ENCODE measurements at places on chromosomes 7 and 10. TPM values are rescaled to one million over a fixed set of nuclear protein-coding genes. Genes with fewer than 3 reads are reported as not detected.

DNA sequence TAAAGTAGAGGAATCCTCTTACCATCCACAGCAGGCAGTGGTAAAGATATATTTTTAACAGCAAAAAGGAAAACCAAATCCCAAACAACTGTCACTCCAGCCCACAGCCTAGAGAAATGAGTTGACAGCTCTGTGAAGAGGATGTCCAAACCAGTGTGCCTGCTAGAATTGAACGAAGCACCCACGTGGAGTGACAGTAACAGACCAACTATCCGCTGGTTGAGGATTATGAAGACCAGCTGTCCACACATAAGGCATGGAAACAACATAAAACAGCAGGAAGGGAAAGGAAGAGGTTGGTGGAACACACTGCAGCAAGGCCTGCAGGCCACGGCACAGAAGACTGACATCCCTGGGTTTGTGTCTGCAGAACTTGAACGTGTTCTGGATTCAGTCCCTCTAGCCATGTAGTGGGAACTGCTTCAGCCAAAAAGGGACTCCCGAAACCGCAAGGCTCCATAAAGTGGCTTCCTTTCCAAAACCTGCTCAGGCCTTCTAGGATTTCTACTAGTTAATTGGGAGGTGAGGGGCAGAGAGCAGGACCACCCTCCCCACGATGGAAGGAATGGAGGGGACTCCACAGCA is 324.4 kb downstream of the BICC1 start:
- H3K4me1 ChIP-seq = no peaks in the 10 kb centered on the region
- H3K27me3 ChIP-seq = no peaks in the 10 kb centered on the region
- H3K27ac ChIP-seq = no peak overlapping the region
- DNase-seq = no peak

DNA sequence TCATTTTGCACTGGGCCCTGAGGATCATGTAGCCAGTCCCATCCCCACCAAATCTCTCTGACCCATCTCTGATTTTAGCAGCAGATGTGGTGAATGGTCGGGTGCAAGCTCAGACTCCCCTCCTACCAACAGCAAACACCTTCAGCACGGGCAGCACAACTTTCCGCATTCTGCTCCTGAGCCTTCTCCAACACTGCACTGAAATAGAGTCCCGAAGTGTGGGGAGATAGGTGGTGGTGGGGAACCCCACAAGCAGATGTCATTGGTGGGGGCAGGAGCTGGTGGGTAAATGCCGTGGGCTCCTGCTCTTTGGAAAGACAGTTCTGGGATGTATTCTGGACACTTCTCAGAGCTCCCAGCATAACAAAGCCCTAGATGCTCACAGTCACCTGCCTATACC is 9.6 kb upstream of the CTBP2 start:
- H3K36me3 ChIP-seq = no peaks in the 10 kb centered on the region
- DNase-seq = no peak
- H3K4me3 ChIP-seq = no peak overlapping the region
- H3K4me1 ChIP-seq = no peaks in the 10 kb centered on the region

- no peak overlapping the region for H3K4me3 ChIP-seq
- DNase-seq = no peak
- H3K36me3 ChIP-seq = no peaks in the 10 kb centered on the region
- H3K4me1 ChIP-seq = no peaks in the 10 kb centered on the region
- H3K27me3 ChIP-seq = peaks cover 11% of the 10 kb centered on the region
Observed at GRCh38 chr10:48731141-48731540, 46.5 kb downstream of the WDFY4 start.

- H3K36me3 ChIP-seq = no peaks in the 10 kb centered on the region
- H3K27me3 ChIP-seq = no peaks in the 10 kb centered on the region
- no peak overlapping the region for H3K4me3 ChIP-seq
- no peaks in the 10 kb centered on the region for H3K4me1 ChIP-seq
- DNase-seq = no peak
Observed at GRCh38 chr10:15789793-15790525, 70.2 kb upstream of the ITGA8 start.

DNA sequence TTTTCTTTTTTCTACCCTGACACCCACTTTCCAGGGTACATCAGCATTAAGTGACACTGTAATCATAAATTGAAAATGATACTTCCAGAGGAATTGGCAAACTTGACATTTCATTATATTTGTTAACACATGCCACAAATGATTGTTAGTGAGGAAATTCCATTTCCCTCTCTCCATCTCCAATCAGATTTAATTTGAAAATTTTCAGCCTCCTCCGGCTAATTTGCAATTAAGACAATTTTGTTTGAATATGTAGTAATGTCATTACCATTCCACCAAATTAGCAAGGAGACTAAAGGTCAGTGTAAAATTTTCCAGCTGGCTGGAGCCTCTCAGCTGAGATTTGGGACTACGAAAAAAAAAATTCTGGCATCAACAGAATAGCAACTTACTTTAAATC is 242.7 kb downstream of the FOXP2 start:
- no peak overlapping the region for H3K27ac ChIP-seq
- peaks cover 3% of the 10 kb centered on the region for H3K4me1 ChIP-seq
- H3K4me3 ChIP-seq = no peak overlapping the region
- DNase-seq = no peak
- H3K27me3 ChIP-seq = no peaks in the 10 kb centered on the region

GRCh38 chr10:2925631-2926030 is 141.7 kb upstream of the PFKP start:
- no peak overlapping the region for H3K4me3 ChIP-seq
- no peaks in the 10 kb centered on the region for H3K27me3 ChIP-seq
- H3K36me3 ChIP-seq = no peaks in the 10 kb centered on the region
- H3K27ac ChIP-seq = no peak overlapping the region

The VPS37D gene
- total RNA-seq = 4.4 TPM

The SLC26A3 gene
- total RNA-seq = 0.36 TPM

The OR6B1 gene
- not detected for total RNA-seq

The MEOX2 gene
- not detected for total RNA-seq

The DBNL gene
- 111 TPM for total RNA-seq

The ATOH7 gene
- 0.28 TPM for total RNA-seq

The FAM25A gene
- total RNA-seq = not detected

The CLIP2 gene
- 39.9 TPM for total RNA-seq

The NRG3 gene
- total RNA-seq = 0.08 TPM

The GATA3 gene
- total RNA-seq = 5.9 TPM
